ENCODE measurements at places on chromosomes 5 and 9. TPM values are rescaled to one million over a fixed set of nuclear protein-coding genes. Genes with fewer than 3 reads are reported as not detected.

Gene SHOC1
- total RNA-seq = not detected

- no peak overlapping the region for H3K4me3 ChIP-seq
- no peaks in the 10 kb centered on the region for H3K4me1 ChIP-seq
- no peaks in the 10 kb centered on the region for H3K36me3 ChIP-seq
- DNase-seq = no peak
- no peaks in the 10 kb centered on the region for H3K27me3 ChIP-seq
- H3K27ac ChIP-seq = no peak overlapping the region
Measured at GRCh38 chr5:90141984-90142383, 267.6 kb downstream of the CETN3 start.

DNA sequence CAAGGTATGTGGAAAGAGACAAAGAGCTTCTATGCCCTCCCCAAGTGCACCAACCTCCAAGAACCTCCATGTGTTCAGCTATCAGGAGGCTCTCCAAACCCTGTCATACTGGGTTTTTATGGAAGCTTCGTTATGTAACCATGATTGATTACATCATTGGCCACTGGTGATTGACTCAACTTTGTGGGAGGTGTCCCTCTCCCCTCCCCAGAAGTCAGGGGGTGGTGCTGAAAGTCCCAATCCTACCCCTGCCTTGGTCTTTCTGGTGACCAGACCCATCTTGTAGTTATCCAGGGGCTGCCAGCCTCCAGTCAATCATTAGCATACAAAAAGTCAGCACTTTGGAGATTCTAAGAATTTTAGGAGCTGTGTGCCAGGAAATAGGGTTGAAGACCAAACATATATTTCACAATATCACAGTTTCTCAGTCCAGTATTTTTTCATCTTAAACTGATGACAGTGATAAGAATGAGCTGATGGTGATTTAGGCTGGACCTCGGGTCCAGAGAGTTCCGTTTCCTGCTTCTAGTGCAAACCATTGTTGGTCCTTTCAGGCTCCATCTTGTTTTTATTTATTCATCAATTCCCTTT lies 27.3 kb upstream of the FANCC start:
- H3K4me3 ChIP-seq = no peak overlapping the region
- peaks cover 18% of the 10 kb centered on the region for H3K27me3 ChIP-seq
- H3K4me1 ChIP-seq = peaks cover 15% of the 10 kb centered on the region
- no peak overlapping the region for H3K27ac ChIP-seq
- no peak for DNase-seq

Gene ADRB2
- total RNA-seq = 0.36 TPM

DNA sequence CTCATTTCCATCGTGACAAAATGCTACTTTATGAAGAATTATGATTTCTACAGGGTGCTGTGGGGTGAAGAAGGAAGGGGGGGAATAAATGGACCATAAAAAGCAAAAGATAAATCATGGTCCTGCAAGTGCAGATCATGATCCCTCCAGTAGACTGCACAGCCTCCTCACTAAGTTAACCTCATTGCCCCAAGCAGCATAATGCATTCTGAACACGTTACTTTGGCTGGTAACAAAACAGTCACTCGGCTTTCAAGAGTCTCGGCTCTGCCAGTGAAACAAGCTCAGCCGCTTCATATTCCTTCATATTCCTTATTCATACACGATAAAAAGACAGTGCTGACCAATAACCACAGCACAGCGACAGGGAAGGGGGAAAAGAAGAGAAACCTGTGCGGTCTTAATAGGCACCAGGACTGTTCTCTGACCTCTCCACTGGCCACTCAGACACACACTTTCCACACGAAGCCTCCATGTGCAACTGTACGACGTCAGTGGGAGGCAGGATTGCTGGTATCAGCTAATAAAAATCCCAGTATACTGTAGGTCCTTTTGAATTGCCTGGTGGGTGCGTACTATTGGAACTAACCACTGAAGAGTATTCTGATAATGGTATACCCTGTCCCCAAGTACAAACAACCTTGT lies 60.5 kb downstream of the ANKH start:
- H3K27me3 ChIP-seq = no peaks in the 10 kb centered on the region
- no peak overlapping the region for H3K4me3 ChIP-seq
- peaks cover 11% of the 10 kb centered on the region for H3K36me3 ChIP-seq
- H3K4me1 ChIP-seq = peaks cover 68% of the 10 kb centered on the region

- H3K36me3 ChIP-seq = no peaks in the 10 kb centered on the region
- no peak overlapping the region for H3K27ac ChIP-seq
- peaks cover 1% of the 10 kb centered on the region for H3K4me1 ChIP-seq
- peaks cover 3% of the 10 kb centered on the region for H3K27me3 ChIP-seq
Measured at GRCh38 chr5:172437445-172438318, 16.6 kb downstream of the SH3PXD2B start.

GRCh38 chr5:169856571-169856970 lies 123.7 kb downstream of the INSYN2B start:
- H3K27ac ChIP-seq = peak overlapping the region; percentile 28
- H3K27me3 ChIP-seq = no peaks in the 10 kb centered on the region
- DNase-seq = peak; percentile 18
- peaks cover 43% of the 10 kb centered on the region for H3K4me1 ChIP-seq
- peaks cover 48% of the 10 kb centered on the region for H3K36me3 ChIP-seq
- H3K4me3 ChIP-seq = no peak overlapping the region

Gene WNT8A
- total RNA-seq = not detected

GRCh38 chr5:152990649-152991048 lies 499.8 kb upstream of the GRIA1 start:
- H3K27me3 ChIP-seq = no peaks in the 10 kb centered on the region
- H3K4me3 ChIP-seq = no peak overlapping the region
- DNase-seq = no peak
- H3K36me3 ChIP-seq = no peaks in the 10 kb centered on the region

- no peak overlapping the region for H3K4me3 ChIP-seq
- H3K27me3 ChIP-seq = no peaks in the 10 kb centered on the region
- DNase-seq = no peak
- H3K27ac ChIP-seq = no peak overlapping the region
- H3K4me1 ChIP-seq = peaks cover 8% of the 10 kb centered on the region
Measured at GRCh38 chr9:136939431-136939995, 5.0 kb downstream of the FBXW5 start.

Measured in activated CD4-positive, alpha-beta memory T cell treated with anti-CD3 and anti-CD28 coated beads for 36 hours (primary cell).